Prostate gland (tissue), 2 donors: ENCODE measurements at places on chromosomes 6 and 20.

- DNase-seq: peak; percentile 59
These were observed at the start of gene MOCS1 for GRCh38 chr6:39934131-39934757. TSS of gene MOCS1 (minus strand) at chr6:39934462. CDS start at chr6:39934417, 45 bp downstream.

DNA sequence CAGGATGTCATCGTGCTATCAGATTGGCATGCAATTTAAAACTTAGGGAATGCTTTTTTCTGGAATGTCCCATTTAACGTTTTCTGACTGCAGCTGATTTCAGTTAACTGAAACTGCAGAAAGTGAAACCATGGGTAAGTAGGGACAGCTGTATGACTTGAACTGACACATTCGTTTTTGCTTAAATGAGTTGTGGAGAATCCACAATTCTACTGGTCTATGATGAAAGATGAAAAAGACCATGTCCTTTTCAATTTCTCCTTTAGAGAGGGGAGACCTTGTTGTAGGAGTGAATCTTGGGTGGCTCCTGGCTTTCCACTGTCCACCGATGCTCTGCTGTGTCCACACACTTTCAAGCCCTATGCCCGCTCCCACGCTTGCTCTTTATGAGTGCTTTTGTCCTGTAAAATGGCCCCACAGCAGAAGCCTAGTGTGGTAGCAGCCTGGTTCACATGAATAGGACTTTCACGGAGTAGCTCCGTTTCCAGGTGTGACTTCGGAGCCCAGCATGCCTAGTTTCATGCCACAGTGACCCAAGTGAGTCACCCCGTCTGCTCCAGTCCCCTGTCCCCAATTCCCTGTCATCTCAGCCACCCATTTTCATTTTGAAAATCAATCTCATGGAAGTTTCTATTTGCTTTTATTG lies 21.9 kb downstream of the DYNLT1 start:
- DNase-seq: no peak

GRCh38 chr6:55379471-55379870 lies 52.2 kb downstream of the GFRAL start:
- DNase-seq: no peak

- no peak for DNase-seq
These were observed 105.8 kb downstream of the DLGAP4 start for GRCh38 chr20:36411861-36412454.

- no peak for DNase-seq
These were observed 8.8 kb downstream of the MDFI start for GRCh38 chr6:41647061-41647511.

DNA sequence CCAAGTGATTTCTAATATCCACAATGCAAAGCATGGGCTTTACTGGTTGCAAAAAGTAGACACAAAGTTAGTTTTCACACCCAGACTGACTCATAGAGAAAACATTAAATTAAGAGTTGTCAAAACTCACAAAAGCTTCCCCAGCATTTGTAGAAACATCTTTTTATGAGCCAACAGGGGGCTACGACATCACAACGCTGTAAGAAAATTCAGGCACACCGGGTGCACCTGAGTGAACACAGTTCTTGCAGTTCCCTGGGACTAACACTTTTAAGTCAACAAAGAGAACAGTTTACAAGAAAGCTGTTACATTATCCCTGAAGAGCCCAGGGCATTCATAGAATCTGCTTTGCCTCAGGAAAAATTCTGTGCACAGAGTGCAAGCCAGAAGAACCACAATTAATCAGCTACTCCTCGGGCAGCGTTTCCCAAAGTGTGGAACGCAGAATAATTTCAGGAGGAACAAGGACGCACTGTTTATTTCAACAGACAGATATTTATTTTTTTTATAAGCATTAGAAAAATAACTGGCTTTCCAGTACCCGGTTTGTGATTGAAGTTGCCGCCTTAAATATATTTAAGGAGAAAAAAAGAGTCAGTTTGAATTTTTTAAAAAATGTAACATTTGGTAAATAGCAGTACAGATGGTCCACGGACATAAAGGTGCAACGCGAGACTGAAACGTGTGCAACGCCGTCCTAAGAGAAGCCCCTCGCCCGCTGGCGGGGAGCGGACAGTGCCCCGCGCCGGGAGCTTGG lies 1.2 kb downstream of the NCOA5 start:
- DNase-seq: no peak

DNA sequence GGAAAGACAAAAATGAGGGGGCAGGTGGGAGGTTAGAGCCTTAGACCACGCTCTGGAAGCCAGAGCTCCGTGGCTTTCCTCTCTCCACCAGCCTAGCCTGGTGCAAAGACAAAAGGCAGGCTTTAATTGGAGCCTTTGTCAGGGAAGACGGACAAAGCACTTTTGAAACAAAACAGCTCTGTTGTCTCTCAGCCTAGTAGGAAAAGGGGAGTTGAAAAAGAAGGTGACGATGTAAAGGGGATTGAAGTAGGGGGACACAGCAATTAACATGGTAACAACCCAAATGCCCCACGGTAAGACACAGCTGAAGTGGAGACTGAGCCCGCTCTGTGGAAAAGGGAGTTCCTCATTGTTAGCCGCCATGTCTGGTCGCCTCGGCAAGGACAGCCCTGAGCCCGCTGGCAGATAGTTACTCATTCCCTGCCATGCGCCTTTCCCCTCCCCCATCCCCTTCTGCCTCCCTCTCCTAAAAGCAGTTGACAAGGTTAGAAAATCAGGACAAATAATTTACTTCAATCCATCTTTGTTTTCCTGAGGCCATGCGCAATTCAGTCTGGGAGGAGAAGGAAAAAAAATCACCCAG lies 93.0 kb downstream of the TCP11 start:
- no peak for DNase-seq

GRCh38 chr6:97775012-97775411 lies 492.0 kb upstream of the MMS22L start:
- DNase-seq: no peak

GRCh38 chr20:18851629-18852028 lies 38.0 kb downstream of the SCP2D1 start:
- DNase-seq: no peak
